ENCODE measurements at places on chromosomes 1 and 21.

GRCh38 chr1:2085080-2085479 lies 34.9 kb downstream of the PRKCZ start:
- no peak for DNase-seq

GRCh38 chr1:14926229-14926628 lies 227.3 kb upstream of the TMEM51 start:
- DNase-seq: no peak

DNA sequence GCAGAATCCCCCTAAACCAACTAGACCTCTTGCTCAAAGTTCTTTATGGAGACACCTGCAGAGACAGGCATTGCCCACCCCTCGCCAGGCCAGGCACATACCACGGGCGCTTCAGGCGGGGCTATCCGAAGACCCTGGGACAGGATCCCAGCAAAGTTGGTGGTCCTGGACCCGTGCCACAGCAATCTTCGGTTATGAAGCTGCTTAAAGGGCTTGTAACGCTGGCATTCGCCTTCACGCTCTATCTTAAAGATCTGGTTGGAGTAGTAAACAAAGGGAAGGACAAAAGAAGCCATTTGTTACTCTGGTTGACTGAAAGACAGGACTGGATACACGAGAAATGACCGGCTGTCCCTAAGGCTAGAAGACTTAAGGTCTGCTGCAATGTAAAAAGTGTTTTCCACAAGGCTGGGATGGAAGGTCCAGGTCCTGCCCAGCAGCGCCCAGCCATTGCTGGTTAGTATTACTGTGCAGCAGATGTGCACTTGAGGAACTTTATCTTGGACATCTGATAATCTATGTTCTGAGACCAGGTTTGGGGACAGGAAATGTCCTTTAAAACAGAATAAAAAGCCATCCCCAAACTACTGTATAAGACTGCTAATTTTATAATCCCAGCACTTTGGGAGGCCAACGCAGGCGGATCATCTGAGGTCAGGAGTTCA lies 42.9 kb downstream of the PARP1 start:
- DNase-seq: no peak

GRCh38 chr1:244952940-244953339 lies 88.6 kb upstream of the HNRNPU start:
- no peak for DNase-seq

GRCh38 chr1:205438213-205439158 lies 16.6 kb upstream of the LEMD1 start:
- peak; percentile 28 for DNase-seq

DNA sequence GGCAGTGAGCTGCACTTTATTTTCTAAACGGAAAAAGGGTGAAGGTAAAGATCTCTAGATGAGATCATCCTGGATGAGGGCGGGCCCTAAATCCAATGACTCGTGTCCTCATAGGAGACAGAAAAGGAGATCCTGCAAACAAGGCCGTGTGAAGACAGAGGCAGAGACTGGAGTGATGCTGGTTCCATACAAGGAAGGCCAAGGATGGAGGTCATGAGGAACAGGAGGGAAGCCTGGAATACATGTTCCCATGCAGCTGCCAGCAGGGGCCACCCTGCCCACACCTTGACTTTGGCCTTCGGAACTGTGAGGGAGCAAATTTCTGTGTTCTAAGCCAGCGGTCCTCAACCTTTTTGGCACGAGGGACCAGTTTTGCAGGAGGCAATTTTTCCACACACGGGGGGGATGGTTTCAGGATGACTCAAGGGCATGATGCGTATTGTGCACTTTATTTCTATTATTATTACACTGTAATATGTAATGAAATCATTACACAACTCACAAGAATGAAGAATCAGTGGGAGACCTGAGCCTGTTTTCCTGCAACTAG lies 94.3 kb downstream of the PSMG1 start:
- DNase-seq: no peak

- no peak for DNase-seq
These were observed 37.5 kb downstream of the CD2 start for GRCh38 chr1:116791727-116792126.

- no peak for DNase-seq
These were observed 245.7 kb downstream of the PTBP2 start for GRCh38 chr1:96967311-96967710.

- no peak for DNase-seq
These were observed 1377.7 kb upstream of the ADGRL4 start for GRCh38 chr1:80384083-80384830.

DNA sequence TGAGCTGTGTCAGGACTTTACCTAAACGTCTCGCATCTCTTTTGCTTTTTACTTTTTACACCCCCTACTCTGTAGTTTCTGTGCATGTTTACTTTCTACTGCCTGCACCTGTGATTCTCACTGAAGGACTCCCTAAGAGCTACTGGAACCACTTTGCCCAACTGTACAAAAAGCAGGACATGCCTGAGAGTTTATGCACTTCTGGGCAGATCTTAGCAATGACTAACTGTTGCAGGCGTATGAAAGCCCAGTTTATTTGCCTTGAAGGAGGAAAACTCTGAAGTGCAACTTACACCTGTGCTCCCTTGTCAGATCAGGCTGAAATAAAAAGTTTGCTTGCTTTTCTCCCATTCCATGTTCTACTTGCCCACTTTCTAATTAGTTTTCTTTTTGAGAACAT lies 467.0 kb upstream of the USP24 start:
- no peak for DNase-seq

GRCh38 chr1:151549199-151549598 lies 9.1 kb downstream of the TUFT1 start:
- DNase-seq: no peak

DNA sequence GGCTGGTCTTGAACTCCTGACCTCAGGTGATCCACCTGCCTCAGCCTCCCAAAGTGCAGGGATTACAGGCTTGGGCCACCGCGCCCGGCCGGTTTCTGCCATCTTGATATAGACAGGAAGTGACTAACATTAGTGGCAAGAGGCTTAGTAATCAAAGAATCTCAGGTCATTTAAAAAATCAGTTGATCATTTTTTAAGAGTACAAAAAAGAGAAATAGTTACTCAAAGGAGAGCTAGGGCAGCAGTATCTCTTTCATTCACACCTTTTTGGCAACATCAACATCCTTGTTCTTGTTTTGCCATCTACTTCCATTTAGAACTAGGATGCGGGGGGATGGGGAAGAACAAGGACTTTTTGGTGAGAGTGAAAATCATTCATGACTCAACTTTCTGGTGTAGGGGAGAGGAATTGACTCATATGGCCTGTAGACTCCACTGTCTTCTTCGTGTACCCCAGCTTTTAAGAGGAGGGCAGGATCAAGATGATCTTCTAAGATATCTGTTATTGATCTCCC lies 8.8 kb downstream of the FCRLB start:
- no peak for DNase-seq

GRCh38 chr21:28138272-28138671 lies 854.4 kb downstream of the LTN1 start:
- no peak for DNase-seq

DNA sequence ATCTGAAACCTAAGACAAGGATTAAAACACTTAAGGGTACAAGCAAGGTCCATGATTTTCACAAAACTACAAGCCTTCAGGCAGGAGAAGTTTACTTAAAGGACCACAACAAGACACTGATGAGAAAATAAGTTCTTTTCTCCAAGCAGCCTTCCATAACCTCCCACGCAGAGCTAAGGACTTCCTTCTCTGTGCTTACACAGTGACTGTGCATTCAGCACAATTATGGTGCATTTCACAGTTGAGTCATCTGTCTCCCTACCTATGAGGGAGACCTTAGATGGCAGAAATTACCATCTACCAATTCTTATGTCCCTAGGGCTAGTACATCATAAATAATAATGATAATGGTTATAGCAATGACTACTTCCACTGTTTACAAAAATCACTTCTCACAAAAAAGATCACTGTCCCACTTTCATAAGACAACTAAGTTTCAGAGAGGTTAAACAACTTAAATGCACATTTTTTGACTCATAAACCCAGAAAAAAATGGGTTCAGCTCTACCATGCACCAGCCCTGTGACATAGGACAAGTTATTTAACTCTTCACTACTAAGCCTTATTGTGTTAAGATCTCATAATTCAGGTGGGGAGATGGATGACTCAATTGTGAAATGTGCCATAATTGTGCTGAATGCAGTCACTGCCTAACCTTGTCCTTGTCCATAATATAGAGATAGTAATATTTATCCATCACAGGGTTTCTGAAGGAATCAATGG lies 45.3 kb downstream of the TARBP1 start:
- DNase-seq: no peak

GRCh38 chr1:43421396-43421795 lies 31.7 kb downstream of the SZT2 start:
- no peak for DNase-seq

- no peak for DNase-seq
These were observed 158.2 kb upstream of the IRF2BP2 start for GRCh38 chr1:234768171-234768568.

DNA sequence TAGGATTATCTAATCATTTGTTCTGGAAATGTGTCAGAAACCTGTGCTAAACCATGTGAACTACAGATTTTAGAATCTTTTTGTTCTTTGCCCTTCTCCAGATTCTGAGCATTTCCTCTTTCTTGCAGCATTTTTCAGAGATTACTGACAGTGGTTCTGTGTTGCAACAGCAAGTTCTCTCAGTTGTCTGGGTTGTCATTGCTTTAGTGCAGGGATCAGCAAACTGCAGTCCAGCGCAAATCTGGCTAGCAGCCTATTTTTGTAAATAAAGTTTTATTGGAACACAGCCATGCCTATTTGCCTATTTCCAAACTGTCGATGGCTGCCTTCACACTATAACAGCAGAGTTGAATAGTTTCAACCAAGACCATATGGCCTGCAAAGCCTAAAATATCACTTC lies 66.3 kb upstream of the LRRC8D start:
- DNase-seq: no peak

- no peak for DNase-seq
These were observed 55.1 kb downstream of the MACO1 start for GRCh38 chr1:25485536-25486411.

- DNase-seq: peak; percentile 76
These were observed 654 bp upstream of the ARHGEF2 start for GRCh38 chr1:155978973-155979429.

GRCh38 chr21:42357307-42357706 lies 6.5 kb upstream of the TFF2 start:
- no peak for DNase-seq

DNA sequence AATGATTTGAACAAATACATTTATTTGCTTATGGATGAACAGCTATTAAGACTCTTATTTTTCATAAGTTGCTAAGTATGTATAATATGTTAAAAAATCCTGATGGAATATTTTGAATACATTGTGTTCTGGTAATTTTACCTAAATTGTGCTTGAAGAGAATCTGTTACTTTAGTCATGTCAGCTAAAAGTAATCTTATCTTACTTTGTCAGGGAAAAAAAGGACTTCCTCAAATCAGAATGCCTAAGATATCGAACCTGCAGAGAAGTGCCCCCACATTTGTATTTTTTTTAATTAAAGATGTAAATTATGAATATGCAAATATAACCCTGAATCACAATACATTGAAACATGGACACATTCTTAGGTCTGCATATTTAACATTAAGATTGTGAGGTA lies 1331.7 kb downstream of the MRPL39 start:
- no peak for DNase-seq

DNA sequence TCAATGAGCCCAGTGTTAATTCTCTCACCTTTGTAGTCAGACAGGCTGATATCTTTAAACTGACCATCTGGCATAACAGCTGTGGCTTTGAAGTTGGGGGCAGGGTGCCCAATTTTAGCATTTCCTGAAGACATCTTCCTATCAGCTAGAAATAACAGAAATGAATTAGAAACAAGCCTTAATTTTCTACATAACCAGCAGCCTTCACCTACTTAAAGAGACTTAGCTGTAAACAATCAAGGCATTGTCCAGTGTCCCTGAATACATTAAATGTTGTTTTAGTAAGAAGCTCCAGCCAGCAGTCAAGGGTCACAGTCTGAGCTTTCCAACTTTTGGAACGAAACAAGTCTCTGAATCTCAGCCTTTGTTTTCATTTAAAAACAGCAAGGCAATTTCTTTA lies 2.8 kb downstream of the PRDX1 start:
- DNase-seq: peak; percentile 66

DNA sequence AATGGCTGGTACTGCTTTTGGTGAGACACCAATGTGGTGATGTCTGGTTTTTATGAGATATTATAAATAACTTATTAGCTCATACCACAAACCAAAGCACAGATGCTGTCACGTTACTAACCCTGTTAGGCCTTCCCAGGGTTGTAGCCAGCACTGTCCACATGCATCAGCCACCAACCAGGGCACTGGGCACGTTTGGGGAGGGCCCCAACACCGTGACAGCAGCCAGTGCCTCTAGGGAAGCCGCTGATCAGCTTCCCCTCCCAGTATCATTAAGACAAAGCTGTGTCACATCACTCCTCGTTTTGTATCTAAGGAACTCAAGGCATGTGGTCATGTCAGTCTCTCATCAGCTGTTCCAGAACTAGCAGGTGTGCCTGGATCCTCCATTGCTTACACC lies 13.9 kb downstream of the URB1 start:
- no peak for DNase-seq

GRCh38 chr1:107434361-107434693 lies 293.5 kb downstream of the NTNG1 start:
- DNase-seq: peak; percentile 3

GRCh38 chr1:207868774-207869721 lies 41.9 kb downstream of the CD34 start:
- peak; percentile 78 for DNase-seq

DNA sequence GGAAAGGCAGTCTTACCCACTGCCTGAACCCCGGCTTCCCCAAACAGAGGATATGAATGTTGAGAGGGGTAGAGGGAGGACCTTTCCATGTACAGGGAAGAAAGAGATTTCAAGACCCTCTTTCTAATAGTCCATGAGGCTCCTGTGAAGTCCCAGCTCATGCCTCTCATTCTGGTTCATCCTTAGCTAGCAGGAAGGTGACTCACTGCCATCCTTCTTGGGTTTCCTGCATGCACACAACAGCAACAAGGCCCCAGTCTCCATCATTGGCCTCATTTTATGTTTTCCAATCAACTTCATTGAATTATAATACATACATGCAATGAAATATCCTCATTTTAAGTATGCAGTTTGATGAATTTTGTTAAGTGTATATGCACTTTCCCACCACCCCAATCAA lies 46.2 kb downstream of the SYT2 start:
- no peak for DNase-seq

DNA sequence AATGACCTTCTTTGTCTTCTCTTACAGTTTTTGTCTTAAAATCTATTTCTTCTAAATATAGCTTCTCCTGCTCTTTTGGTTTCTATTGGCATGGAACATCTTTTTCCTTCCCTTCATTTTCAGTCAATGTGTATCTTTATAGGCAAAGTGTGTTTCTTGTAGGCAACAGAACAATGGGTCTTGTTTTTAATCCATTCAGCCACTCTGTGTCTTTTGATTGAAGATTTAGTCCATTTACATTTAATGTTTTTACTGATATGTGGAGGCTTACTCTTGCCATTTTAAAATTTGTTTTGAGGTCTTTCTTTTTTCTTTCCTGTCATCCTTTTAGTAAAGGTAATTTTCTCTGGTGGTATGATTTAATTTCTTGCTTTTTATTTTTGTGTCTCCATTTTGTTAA lies 271.2 kb upstream of the ZP4 start:
- DNase-seq: no peak

DNA sequence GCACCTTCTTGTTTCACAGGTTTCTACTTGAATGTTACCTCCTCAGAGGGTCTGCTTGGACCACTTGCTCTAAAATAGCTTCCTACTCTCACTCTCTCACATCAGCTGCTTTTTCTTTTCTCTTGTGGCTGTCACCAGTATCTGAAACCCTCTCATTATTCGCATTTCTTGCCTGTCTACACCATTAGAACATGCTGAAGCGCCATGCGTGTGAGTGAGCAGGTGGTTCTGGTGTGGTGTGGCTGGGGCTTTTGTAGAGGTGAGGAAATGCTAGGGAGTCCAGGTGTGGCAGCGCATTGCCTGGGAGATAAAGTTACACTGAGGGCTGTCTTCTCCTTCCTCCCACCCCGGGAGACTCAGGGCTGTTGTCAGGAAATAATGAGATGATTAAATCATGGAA lies 4.1 kb downstream of the ZNF362 start:
- no peak for DNase-seq
